Eye (tissue), 1 donor: ENCODE measurements at places on chromosomes 5 and 9.

DNA sequence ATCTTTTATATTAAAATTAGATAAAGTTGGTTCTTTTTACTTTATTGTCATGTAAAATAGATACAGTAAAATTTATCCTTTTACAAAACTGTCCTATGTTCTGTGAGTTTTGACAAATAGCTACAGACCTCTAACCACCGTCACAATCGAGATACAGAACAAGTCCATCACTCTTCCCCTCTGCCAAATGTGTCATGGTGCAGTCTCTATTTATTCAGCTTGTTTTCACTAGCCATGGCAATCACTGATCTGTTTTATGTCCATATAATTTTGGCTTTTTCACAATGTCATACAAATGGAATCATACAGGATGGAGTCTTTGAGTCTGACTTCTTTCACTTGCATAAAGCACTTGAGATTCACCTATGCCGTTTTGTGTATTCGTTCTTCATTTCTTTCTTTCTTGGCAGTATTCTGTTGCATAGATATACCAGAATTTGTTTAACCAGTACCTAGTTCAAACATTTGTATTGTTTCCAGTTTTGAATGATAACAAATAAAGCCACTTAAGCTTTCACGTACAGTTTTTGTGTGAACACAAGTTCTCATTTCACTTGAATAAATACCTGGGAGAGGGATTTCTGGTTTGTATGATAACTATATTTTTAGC lies 273.2 kb upstream of the MPDZ start:
- DNase-seq: no peak

- no peak for DNase-seq
Observed at GRCh38 chr9:117403403-117403811, 11.4 kb downstream of the ASTN2 start.

DNA sequence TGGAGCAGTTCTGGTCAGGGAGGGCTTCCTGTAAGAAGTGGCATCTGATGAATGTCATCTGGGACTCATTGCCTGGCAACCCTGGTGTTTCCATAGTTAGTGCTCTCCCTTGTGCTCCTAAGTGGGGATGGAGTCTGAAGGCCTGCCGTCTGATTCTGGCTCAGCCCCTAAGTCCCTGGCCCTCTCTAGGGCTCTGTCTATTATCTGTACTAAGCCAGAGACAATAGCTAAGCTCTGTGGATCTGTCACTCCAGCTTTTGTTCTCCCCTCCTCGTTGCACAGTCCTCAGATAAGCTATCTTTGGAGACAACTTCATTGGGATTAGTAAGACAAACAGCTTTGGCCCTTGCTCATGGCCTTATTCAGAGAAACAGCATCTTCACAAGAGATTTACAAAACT lies 30.6 kb upstream of the TTC1 start:
- DNase-seq: no peak

DNA sequence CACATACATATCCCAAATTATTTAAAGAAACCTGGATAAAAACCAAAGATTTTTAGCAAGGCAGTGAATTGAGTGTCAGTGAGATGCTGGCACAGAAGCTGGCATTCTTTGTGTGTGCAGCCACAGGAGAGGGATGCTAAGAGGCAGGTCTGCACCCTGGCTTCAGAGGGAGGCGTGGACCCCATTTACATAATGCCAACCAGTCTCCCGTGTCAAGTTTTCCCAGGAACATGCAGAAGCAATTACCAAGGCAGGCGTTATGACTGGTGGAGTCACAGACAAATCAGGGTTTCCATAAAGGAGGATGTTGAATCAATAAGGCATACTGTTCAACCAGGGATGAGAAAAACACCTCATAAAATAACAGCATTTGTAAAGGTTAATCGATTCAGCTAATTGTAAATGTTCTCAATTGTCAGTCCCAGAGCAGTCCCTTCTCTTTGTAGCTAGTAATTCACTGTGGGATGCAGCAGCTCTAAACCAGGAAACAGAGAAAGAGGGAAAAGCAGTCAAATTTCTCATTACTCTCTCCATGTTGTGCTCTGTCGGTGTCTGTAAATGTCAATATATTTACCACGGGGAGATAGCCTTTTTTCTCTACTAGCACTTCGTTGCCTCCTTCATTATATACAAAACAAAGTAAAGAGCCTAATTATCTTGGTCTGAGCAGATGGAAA lies 452.4 kb upstream of the GRAMD2B start:
- DNase-seq: peak; percentile 60

DNA sequence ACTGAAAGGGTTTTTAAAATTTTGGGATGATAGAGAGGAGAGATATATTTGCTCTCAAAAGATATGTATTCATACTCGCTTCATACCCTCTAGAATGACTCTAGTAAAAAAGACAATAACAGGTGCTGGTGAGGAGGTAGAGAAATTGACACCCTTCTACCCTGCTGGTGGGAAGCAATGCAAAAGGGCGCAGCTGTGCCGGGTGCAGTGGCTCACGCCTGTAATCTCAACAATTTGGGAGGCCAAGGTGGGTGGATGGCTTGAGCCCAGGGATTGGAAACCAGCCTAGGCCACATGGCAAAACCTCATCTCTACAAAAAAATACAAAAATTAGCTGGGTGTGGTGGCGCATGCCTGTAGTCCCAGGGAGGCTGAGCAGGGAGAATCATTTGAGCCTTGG lies 33.9 kb upstream of the NXNL2 start:
- no peak for DNase-seq

DNA sequence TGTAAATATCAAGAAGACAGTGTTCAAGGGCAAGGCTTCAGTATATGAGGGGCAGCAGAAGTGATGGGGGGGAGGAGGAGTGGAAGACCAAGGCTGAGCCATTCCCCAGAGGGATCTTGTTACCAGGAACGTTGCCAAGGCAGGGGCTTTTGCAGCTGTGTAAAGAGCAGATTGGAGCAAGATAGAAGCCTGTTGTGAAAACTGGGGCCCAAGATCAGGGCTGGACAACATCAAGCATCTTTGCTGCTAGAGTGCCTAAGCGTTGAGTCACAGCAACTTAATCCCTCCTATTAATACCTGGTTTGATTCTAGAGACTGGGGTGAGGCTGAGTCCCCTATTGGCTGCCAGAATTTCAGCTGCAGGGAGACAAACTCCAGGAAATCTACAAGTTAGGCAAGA lies 18.4 kb upstream of the ERCC6L2 start:
- peak; percentile 71 for DNase-seq

DNA sequence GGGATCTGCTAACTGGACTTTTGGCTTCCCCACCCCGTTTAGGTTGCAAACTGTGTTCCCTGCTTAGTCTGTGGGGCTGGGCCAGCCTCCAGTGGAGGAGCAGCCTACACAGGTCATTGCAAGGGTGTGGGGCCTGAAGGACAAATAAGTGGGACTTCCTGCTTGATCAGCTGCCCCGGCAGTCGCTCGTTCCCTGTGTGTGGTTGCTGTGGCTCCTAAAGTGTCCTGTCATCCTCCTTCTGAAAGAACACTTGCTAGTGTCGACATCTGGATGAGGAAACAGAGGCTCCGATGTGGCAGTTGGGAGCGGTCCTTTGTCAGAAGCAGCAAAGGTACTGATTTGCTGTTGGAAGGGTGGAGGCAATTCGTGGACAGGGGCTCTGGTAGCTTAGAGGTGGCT lies 88.9 kb upstream of the TBCA start:
- DNase-seq: no peak

- no peak for DNase-seq
Observed at GRCh38 chr9:109799141-109799540, 19.1 kb downstream of the PALM2AKAP2 start.

DNA sequence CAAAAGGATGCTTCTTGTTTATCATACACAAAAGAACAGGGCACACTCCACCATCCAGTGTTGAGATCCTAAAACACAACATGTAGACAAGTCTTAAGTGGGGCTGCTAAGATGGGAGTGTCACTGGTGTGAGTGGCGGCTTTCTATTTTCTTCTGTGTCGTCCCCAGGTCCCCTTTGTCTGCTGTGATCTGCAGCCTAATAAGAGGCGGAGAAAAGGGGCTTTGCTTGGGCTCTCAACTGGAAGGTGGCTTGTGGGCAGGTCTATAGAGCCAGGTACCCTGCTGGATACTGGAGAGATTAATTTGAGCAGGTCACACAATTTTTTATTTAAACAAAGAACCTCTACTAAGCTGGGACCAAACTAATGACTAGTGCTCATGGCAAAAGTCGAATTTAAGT lies 126.1 kb upstream of the SAP30L start:
- DNase-seq: peak; percentile 25

GRCh38 chr5:169980418-169981053 lies at the start of gene INSYN2B:
TSS of gene INSYN2B (minus strand) at chr5:169980495. CDS start at chr5:169883898, 96,597 bp downstream.
- DNase-seq: peak; percentile 96

DNA sequence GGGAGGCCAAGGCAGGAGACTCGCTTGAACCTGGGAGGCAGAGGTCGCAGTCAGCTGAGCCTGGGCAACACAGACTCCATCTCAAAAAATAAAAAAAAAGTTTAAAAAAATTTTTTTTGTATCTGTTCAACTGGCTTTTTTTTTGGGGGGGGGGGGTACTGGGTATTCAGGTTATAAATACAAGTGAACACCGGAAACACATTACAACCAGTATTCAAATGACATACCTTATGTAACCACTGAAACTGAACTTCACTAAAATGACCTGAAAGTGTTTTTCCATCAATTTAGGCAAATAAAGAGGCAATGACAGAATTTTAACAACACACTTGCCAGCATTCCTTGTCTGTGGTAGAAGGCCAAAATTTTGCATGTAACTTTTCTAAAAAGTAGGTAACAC lies 33.5 kb downstream of the STRBP start:
- DNase-seq: no peak

DNA sequence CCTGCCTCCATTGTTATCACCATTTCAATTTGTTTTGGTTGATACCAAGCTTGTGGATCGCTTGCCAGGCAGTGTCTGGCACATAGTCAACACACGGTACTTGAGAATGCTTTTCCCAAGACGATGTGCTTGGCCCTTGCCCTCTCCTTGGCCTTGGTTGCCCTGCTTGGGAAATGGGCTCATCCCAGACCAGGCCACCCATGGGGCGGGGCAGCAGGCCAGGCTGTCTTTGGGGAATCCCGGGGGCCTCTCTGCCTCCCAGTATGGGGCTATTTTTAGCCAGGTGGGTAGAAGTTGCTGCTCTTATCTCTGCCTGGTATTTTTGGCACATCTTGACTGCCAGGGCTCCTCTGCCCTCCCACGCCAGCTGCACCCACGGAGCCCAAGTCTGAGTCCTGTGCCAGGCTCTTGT lies 49.9 kb downstream of the LMX1B start:
- no peak for DNase-seq

- no peak for DNase-seq
Observed at GRCh38 chr9:136661641-136662325, 933 bp upstream of the EGFL7 start.

DNA sequence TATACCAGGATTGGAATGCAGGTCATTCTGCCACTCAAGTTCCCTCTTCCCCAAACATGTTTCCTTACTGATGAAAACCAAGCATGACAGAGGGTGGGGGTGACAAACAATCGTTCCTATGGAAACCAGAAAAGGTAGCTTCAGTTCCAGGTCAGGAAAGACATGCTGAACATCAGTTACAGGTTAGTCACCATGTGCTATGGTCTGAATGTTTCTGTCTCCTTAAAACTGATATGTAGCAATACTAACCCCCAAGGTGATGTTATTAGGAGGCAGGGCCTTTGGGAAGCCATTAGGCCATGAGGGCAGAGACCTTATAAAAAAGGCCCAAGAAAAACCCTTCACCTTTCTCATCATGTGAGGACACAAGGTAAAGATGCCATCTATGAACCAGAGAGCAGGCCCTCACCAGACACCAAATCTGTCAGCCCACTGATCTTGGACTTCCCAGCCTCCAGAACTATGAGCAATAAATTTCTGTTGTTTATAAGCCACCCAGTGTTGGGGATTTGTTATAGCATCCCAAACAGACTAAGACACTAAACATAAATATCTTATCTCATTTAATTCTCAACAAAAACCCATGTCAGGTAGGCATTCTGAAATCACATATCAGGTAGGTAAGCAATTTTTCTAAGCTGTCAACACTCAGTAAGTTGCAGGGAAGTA lies 15.7 kb upstream of the SH3RF2 start:
- DNase-seq: no peak

DNA sequence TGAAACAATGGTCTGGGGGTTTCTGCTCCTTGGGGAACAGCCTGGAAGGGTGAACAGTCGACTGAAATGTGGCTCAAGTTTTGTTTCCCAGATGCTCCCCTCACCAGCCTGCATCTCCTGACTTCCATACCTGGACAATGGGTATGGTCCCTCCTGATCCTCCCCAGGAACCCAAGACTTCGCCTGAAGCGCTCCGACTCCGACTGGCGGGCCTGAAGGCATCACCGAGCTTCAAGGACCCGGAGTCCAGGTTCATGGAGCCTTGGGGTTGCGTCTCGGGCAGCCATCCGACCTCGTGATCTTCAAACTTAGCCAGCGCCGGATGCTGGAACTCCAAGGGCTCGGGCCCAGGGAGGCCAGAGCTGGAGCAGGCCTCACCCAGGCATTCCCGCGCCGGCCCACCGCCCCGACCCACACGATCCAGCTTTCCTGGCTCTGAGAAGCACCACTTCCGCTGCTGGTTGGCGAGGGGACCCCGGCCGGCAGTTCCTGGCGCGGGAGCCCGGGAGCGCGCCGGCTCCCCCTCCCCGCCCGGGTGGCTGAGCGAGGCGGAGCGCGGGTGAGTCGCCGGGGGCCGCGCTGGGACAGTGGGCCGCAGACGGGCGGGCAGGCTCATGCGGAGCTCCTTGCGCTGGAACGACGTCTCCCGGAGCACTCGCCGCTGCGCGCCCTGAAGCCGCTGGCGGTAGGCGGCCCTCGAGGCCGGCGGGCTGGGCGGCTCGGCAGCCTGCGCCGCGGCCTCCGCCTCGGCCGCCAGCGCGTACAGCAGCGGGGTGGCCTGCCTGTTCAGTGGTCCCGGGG lies 5.2 kb downstream of the SHROOM1 start:
- peak; percentile 59 for DNase-seq

- DNase-seq: peak; percentile 38
Observed at GRCh38 chr5:14284392-14285148, 141.4 kb downstream of the TRIO start.

GRCh38 chr5:5018578-5018970 lies 121.6 kb upstream of the ADAMTS16 start:
- no peak for DNase-seq

DNA sequence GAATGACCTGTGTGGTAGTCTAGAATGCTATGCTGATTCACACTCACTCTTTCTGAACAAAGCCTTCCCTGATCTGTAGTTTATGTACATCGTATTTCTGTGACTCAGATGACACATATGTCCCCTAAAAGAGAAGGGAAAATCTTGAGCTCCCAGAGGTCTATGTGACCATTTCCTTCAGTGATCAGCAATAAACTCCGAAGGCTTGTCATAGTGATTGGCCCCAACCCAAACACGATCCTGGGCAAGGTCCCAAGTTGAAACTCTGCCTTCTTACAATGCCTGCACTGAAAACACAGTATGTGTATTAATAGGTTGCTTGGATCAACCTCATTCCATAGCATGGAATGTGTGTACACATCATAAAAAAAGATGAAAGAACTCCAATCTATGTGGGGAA lies 685.8 kb downstream of the MAT2B start:
- DNase-seq: peak; percentile 17
